ENCODE measurements at places on chromosomes 2 and 18.
A peak's percentile ranks its signal among the peaks of the same experiment; 100 is the strongest.

DNA sequence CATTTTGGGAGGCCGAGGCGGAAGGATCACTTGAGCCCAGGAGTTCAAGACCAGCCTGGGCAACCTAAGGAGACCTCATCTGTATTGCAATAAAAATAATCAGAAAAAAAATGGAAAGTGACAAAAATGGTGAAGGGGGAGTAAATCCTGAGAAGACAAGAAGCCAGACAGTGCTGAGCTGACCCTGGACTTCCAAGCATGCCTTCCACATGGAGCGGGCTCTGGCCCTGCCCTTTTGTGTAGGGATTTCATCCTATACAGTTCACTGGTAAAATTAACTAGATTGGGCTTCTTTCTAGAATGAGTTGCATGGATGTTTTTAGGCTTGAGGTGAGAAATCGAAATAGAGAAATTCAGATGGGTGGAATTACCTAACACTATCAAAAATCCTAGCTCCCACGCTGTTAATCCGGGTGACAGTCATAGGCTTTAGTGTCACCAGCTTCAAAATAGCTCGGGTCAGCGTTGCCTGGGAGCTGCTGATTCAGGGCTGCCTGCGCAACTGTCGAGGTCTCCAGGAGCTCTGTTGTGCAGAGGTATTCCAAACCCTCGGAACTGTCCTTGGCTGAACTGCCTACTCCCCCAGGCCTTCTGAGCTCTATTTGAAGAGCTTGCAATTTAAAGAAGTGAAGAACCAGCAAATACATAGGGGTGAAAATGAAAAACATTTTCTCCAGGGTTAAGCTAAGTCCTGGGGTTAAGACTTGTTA is 21.5 kb upstream of the ZNF532 start:
- DNase-seq, result no peak

DNA sequence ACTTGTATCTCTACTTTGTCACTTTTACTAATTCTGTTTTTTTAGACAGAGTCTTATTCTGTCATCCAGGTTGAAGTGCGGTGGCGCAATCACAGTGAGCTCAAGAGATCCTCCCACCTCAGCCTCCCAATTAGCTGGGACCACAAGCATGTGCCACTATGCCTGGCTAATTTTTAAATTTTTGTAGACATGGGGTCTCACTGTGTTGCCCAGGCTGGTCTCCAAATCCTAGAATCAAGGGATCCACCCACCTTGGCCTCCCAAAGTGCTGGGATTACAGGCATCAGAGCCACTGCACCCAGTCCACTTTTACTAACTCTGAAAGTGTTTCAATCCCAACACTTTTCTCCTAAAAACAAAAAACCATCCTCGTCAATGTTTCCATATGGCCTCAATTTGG is 94.9 kb downstream of the MALT1 start:
- no peak for DNase-seq

DNA sequence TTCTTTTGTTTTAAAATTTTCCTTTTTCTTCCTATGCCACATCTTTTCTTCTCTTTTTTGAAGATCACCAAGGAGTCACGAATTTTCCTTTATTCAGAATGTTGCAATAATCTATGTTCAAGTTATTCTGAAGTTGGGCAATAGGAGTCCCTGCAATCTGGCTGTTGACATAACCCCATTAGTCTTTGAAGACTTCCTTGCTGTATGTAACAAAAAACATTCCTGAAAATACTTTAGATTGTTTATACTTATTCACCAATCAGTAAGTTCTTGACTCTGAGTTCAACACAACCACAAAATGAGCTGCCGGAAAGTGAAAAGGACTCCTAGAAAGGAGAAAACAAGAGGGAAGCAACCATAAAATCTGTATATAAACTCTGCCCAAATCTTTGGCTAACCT is 62.8 kb downstream of the TMEM237 start:
- DNase-seq, result no peak

GRCh38 chr2:84801811-84802210 is 79.1 kb downstream of the TRABD2A start:
- no peak for DNase-seq

DNA sequence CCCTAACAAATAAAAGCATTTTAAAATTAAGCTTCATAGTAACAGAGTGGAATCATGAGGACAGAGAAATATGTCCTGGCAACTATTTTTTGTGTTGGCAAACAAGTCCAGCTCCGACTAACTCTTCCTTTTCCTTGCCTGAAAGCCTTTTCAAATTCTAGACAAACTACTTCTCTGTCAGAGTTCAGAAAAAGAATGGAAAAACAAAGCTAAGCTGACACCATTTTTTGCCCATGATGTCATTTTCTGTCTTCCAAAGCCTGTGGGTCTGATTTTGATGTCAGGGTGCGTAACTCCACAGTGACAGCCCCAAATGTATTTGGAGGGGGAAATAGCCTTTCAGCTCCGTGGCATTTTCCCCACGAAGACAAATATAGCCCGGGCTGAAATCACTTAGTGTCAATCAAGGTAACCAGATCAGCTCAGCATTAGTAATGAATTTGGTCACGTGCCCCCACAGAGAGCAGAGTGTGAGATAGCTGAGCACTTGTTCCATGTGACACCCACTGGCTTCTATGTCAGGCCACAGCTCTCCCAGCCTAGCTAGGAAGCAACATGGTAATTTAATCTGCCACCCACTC is 233.0 kb upstream of the SIX2 start:
- DNase-seq, result no peak

- DNase-seq, result no peak
Measured at GRCh38 chr2:219331560-219332213, 857 bp downstream of the RESP18 start.

DNA sequence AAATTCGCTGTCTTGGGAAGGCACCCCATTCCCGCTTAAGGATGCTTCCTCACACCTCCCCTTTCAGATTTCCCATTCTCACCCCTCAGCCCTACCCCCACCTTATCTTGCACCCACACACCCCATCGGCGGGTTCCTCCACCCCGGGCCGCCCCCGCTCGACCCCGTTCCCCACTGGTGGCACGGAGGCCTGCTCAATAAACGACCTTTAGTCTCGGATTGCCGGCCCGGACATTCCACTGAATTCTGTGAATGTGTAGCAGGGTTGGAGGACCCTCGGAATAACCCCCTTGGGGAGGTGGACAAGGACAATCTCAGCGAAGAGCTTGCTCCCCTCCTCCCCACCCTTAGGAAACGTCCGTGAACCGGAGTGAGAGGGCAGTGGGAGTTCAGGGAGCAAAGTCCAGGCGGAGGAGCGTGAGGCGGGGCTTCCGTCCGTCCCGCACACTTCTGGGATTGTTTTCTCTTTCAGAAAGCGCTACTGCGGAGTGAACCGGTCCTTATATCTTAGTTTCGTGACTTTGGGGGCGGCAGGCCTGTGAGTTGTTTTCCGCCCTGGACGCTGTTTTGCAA is 2.8 kb upstream of the LBX2 start:
- DNase-seq, result no peak

DNA sequence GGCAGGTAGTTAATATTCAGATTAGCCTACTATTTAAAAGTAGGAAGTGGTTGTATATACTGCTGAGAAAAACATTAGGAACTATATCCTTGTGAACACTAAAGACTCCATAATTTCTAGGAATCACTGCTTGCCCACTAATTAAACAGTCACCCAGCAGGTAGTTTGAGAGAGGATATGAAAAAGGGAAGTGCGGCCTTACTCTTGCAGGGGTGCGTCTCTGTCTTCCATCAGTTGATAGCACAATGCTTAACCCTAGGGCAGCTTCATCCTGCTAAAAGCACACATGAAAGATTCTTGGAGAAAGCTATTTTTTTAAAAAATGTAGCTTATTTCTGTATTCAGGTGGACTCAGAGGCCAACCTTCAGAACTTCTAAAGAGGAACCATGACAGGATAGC is 53.1 kb upstream of the ATP5MC3 start:
- DNase-seq, result no peak

- DNase-seq, result no peak
Measured at GRCh38 chr18:68150961-68151360, 563.9 kb downstream of the TMX3 start.

GRCh38 chr18:74316257-74317170 is 875 bp downstream of the C18orf63 start:
- no peak for DNase-seq

GRCh38 chr18:6561862-6562291 is 147.2 kb upstream of the L3MBTL4 start:
- no peak for DNase-seq

- DNase-seq, result no peak
Measured at GRCh38 chr2:67290451-67291290, 106.5 kb upstream of the ETAA1 start.

DNA sequence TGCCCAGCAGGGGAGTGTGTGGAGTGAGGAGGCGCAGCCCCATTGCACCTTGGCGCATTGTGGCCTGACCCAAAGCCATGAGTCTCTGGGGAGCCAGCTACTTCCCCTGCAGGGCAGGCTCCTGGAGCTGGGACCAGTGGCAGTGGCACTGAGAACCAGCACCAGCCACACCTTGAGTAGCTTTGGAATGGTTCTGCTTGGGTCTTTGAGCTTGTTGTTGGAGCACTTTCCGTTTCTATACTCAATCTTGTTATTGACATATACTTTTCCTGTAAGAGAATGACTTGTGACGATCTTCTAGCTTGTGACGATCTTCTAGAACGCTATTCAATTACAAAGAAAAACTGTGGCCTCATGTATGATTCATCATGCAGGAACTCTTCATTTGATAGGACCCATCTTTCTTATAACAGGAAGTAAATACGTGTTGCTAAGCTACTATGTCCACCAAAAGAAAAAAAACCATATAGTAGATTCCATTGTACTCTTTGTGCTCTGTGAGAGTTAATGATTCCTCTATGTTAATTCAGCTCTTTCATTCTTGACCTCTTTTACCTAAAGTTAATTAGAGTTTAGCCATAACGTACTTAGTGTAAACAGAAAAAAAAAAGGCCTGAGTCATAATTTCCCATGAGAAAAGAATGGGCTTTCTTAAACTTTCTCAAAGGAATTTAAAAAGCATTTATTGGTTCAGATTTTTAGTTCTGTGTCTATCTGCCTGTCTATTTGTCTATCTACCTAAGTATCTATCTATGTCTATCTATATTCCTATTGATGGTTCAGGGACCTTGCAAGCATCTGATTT is 113.1 kb downstream of the GATA6 start:
- DNase-seq, result no peak

- DNase-seq, result no peak
Measured at GRCh38 chr2:177211169-177211568, 1.4 kb upstream of the HNRNPA3 start.

DNA sequence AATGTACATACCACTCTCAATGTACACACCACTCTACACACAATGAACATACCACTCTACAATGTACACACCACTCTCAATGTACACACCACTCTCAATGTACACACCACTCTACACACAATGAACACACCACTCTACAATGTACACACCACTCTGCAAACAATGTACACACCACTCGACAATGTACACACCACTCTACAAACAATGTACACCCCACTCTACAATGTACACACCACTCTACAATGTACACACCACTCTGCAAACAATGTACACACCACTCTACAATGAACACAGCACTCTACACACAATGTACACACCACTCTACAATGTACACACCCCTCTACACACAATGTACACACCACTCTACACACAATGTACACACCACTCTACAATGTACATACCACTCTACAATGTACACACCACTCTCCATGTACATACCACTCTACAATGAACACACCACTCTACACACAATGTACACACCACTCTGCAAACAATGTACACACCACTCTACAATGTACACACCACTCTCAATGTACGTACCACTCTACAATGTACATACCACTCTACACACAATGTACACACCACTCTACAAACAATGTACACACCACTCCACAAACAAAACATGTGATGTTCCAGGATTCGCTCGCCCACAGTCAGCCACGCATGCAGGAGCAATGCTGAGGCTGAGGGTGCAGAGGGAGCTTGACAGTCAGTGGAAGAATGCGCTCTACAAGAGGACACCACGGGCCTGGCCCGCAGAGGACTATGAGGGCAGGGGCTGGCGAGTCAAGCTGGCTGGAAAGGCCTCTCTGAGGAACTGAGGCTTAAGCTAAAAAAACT is 118.2 kb downstream of the HDAC4 start:
- DNase-seq, result no peak

DNA sequence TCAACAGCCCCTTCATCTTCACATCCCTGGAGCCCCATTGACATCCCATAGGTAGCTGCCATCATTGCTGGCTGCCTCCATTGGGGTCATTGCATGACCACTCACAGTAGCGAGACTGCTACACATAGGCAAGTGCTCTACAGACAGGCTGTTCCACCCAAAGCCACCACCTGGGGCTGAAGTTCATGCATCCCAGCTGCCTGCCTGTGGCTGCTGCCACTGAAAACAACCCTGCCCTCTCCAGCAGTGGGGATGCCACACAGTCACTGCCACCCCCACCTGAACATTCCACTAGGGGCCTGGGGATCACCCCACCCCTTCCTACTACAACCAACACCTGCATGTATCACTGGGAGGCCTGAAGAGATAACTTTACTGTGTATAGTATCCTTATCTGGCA is 59.5 kb upstream of the CTAGE1 start:
- no peak for DNase-seq

GRCh38 chr2:14219306-14219705 is 413.2 kb upstream of the LRATD1 start:
- no peak for DNase-seq

GRCh38 chr2:10222-10875 is 36.0 kb downstream of the FAM110C start:
- no peak for DNase-seq

- DNase-seq, result no peak
Measured at GRCh38 chr2:56456791-56457190, 273.0 kb downstream of the CCDC85A start.

GRCh38 chr2:191811807-191812602 is 34.9 kb downstream of the CAVIN2 start:
- DNase-seq, result peak; percentile 28

- DNase-seq, result no peak
Measured at GRCh38 chr2:228602288-228602687, 420.8 kb upstream of the SPHKAP start.

- DNase-seq, result no peak
Measured at GRCh38 chr2:123468071-123468470, 557.0 kb upstream of the CNTNAP5 start.
